ENCODE measurements at places on chromosomes 2 and 18. TPM values are rescaled to one million over a fixed set of nuclear protein-coding genes. Genes with fewer than 3 reads are reported as not detected.

Gene NFATC1
- polyA plus RNA-seq: 11.7 TPM

Gene GAL3ST2
- polyA plus RNA-seq: not detected

Gene FHOD3
- 127 TPM for polyA plus RNA-seq

Gene NDC80
- polyA plus RNA-seq: 40.1 TPM

Gene GALNT5
- polyA plus RNA-seq: 1.8 TPM

Gene SPR
- 21.7 TPM for polyA plus RNA-seq

Gene ABCB11
- polyA plus RNA-seq: 0.02 TPM

Gene LYPD6
- 5.8 TPM for polyA plus RNA-seq

Gene IL1R1
- polyA plus RNA-seq: 1.4 TPM

Gene EPHA4
- polyA plus RNA-seq: 27.1 TPM

Gene SPP2
- not detected for polyA plus RNA-seq

Gene GKN2
- not detected for polyA plus RNA-seq

Gene SLC39A6
- 22.7 TPM for polyA plus RNA-seq

Gene AAMP
- 276 TPM for polyA plus RNA-seq

Gene AP1S3
- 0.87 TPM for polyA plus RNA-seq

Gene MC2R
- polyA plus RNA-seq: not detected

Gene ARHGEF4
- polyA plus RNA-seq: 26.0 TPM

Gene CMPK2
- 2.4 TPM for polyA plus RNA-seq

Gene FZD7
- 13.4 TPM for polyA plus RNA-seq

Gene POTEI
- polyA plus RNA-seq: 2.0 TPM

Gene GULP1
- polyA plus RNA-seq: 28.3 TPM

Gene IL1RL1
- polyA plus RNA-seq: not detected

Gene SERPINB2
- not detected for polyA plus RNA-seq

Gene FTCDNL1
- polyA plus RNA-seq: 2.0 TPM

Gene SERPINB3
- not detected for polyA plus RNA-seq

Gene DCDC2C
- not detected for polyA plus RNA-seq

Gene TXNL4A
- polyA plus RNA-seq: 318 TPM

Gene HOXD3
- polyA plus RNA-seq: not detected

Gene ARL5A
- polyA plus RNA-seq: 26.7 TPM

Gene ALK
- polyA plus RNA-seq: 1.2 TPM

Gene MTHFD2
- 21.1 TPM for polyA plus RNA-seq

Gene ATP6V1C2
- 1.1 TPM for polyA plus RNA-seq

Gene TAF4B
- polyA plus RNA-seq: 1.5 TPM

Gene INHA
- polyA plus RNA-seq: 39.1 TPM

Gene SUCLG1
- 158 TPM for polyA plus RNA-seq

Gene GREB1
- 27.1 TPM for polyA plus RNA-seq

Gene IL36RN
- not detected for polyA plus RNA-seq

Gene MERTK
- polyA plus RNA-seq: 4.9 TPM

Gene CNTNAP5
- polyA plus RNA-seq: not detected

Gene RASGRP3
- polyA plus RNA-seq: 46.3 TPM

Gene ERBB4
- 42.1 TPM for polyA plus RNA-seq

Gene FIGN
- polyA plus RNA-seq: 12.6 TPM

Gene UGT1A1
- polyA plus RNA-seq: not detected

Gene SIX3
- polyA plus RNA-seq: not detected

Gene L3MBTL4
- polyA plus RNA-seq: 9.3 TPM

Measured in cardiac muscle cell (in vitro differentiated cells and primary cell).